ENCODE measurements at places on chromosomes 3 and 15. TPM values are rescaled to one million over a fixed set of nuclear protein-coding genes. Genes with fewer than 3 reads are reported as not detected.

The C3orf20 gene
- not detected for total RNA-seq

The ESYT3 gene
- total RNA-seq = 0.16 TPM

The TAGLN3 gene
- not detected for total RNA-seq

The SLC12A8 gene
- 24.9 TPM for total RNA-seq

The ALS2CL gene
- total RNA-seq = 5.4 TPM

The GANC gene
- 11.7 TPM for total RNA-seq

The XCR1 gene
- total RNA-seq = not detected

The PEX5L gene
- total RNA-seq = 0.12 TPM

The ASB14 gene
- not detected for total RNA-seq

The GPR176 gene
- 60.0 TPM for total RNA-seq

The DAZL gene
- not detected for total RNA-seq

The ZNF860 gene
- total RNA-seq = 2.3 TPM

- DNase-seq = no peak
These were observed 61.0 kb upstream of the RYK start for GRCh38 chr3:134311693-134312071.

GRCh38 chr3:69328103-69328962 lies 57.6 kb downstream of the FRMD4B start:
- no peak for DNase-seq

DNA sequence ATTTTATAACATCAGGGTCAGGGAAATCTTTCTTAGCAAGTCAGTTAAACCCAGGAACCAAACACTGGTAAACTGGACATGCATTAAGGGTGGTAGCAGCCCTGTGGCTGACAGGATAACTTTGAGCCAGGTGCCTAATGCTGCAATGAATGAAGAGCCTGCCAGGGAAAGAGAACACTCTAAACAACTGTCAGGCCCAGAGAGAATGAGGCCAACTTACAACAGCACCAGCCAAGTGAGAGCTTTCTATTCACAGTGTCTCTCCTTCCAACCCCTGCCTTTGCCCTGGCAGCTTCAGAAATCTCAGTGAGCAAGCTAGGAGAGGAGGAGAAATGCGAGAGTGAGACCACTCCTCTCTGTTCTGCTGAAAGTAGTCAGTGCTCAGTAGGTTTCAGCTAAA lies 50.4 kb upstream of the ATP2C1 start:
- no peak for DNase-seq

GRCh38 chr15:38231436-38231835 lies 21.2 kb upstream of the SPRED1 start:
- no peak for DNase-seq

GRCh38 chr3:130395916-130396315 lies 50.4 kb downstream of the COL6A5 start:
- DNase-seq = peak; percentile 91

DNA sequence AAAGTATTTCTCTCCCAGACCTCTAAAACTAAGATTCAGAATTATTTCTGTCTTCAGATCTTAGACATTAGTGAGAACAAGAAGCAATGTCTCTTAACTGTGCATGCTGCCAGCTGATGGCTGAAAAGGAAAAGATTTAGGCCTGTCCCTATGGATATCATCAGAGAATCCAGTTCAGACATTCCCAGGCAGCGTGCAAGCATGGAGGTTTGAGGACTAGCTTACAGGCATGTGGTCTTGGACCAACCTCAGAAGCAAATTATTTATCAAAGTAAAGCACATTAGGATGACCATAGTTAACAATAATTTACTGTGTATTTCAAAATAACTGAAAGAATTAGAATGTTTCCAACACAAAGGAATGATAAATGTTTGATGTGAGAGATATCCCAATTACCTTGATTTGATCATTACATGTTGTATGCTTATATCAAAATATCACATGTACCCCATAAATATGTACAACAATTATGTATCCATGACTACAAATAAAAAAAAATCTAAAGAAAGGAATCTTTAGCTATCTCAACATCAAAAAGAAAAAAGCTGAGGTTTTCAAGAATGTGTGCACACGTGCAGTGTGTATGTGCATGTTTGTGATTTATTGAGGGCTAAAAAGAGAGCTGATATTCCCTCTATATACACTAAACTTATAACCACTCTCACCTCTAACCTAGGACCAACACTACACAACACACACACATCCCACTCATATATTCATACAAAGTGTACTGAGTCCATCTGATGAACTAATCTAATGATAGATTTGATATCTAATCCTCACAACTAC lies 108.9 kb upstream of the THBS1 start:
- no peak for DNase-seq

- no peak for DNase-seq
These were observed 57.5 kb upstream of the PRR23E start for GRCh38 chr3:127135241-127136023.

DNA sequence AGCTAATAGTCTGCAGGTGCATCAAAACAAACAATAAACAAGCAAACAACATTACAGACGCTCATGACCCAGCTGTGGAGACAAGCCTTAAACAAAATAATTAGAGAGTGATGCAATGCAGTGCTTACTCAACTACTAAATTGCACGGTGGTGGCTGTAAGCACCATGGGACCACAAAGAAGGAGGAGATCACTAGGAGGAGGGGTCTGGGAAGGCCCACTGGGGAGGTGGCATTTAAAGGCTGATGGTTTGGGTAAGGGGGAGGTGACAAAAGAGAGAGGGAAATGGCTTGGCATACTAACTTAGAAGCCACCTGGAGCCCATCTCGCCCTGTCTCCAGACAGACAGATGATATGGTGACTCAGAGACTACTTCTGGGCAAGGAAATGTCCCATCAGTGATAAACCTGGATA lies 516.7 kb downstream of the FOXP1 start:
- DNase-seq = peak; percentile 46

- DNase-seq = no peak
These were observed 198.4 kb downstream of the ATP10A start for GRCh38 chr15:25664761-25665160.

- no peak for DNase-seq
These were observed 275.6 kb downstream of the RAP2B start for GRCh38 chr3:153437666-153438065.

DNA sequence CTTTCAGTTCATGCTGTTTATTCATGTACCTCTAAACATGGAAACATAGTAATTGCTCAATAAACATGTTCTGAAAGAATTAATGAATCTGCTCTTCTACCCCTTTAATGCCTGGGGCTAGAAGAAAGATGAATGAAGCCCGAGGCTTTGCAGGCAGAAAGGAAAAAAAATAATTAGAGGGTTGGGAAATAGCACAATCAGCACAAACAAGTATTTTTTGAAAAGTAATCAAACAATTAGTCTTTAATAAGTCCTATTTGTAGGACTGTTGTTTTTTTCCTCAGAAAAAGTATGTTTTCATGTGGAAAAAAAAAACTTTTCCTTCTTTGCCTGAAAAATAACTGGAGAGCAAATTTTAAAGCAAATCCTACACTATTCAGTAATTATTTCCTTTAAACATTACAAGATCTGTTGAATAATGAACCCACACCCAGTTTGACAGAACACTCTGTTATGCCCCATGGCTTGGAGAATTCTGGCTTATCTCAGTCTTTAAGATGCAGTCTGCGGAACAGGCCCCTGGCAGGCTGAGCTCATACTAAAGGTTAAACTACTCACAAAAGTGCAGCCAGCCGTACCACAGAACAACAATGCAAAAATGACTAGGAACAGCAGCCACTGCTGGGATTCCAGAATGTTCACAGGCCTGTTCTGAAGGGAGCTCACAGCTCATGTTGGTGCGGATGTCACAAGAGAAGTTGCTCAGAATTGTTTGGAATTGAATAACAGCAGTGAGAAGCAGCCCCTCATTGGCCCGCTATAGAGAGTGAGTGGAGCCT lies 79.2 kb downstream of the ABI3BP start:
- no peak for DNase-seq

GRCh38 chr3:4722103-4722502 lies 229.0 kb downstream of the ITPR1 start:
- peak; percentile 91 for DNase-seq

GRCh38 chr3:183635107-183635430 lies 354 bp upstream of the KLHL24 start:
- no peak for DNase-seq

GRCh38 chr3:31688984-31689383 lies 156.3 kb downstream of the STT3B start:
- no peak for DNase-seq

- DNase-seq = peak; percentile 18
These were observed 54.3 kb upstream of the AGTR1 start for GRCh38 chr3:148643389-148643840.

- DNase-seq = no peak
These were observed 28.0 kb downstream of the MB21D2 start for GRCh38 chr3:192889679-192890078.

DNA sequence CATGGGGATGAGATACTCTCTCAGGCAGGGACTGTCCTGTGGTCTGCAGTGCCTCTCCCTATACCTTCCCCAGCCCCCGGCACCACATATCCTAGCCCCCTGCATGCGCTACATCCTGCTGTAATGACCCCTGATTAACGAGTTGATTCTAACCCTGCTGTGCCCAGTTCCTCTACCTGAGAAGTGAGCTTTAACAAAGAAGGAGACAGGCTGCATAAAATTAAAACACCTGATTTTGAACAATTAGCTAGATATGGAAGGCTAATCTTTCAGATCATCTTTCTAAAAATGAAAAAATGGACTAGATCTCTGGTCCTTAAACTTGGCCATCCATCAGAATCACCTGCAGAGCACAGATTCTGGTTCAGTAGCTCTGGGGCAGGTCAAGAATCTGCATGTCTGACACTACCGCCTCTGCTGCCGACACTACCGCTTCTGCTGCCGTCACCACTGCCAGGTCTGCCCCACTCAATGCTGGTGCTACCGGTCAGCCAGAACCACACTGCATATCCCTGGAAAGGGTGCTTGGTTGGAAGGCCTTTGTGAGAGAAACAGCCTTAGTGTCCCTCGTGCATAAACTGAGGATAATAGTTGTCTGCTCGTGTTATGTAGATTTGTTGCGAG lies 33.6 kb upstream of the ZBTB38 start:
- no peak for DNase-seq

- DNase-seq = no peak
These were observed 6.0 kb upstream of the TMEM87A start for GRCh38 chr15:42279234-42279723.

- DNase-seq = peak; percentile 25
These were observed 203.5 kb downstream of the RSRC1 start for GRCh38 chr3:158313338-158313927.

GRCh38 chr3:120795959-120796358 lies 53.4 kb downstream of the GTF2E1 start:
- DNase-seq = no peak

GRCh38 chr15:40286794-40287193 lies 3.9 kb upstream of the ANKRD63 start:
- no peak for DNase-seq

GRCh38 chr3:112585782-112586181 lies 23.9 kb downstream of the SLC35A5 start:
- DNase-seq = no peak

DNA sequence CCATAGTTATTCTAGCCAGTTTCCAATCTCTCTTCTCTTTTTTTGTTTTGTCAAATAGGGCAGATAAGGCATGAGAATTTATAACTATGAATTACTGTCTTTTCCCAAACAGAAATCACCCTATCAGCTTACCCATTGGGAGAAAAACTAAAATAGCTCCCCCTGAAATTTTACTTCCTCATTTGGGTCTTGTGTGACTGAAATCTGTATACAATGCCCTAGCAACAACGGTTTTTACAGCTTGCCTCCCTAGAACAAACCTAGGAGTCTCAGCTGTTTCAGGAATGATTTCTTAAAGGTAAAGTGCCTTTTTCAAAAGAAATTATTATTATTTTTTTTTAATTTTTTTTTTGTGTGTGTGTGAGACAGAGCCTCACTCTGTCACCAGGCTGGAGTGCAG lies 56.8 kb downstream of the CD86 start:
- DNase-seq = no peak

- DNase-seq = peak; percentile 81
These were observed 1.2 kb downstream of the HRH1 start for GRCh38 chr3:11155341-11156025.

DNA sequence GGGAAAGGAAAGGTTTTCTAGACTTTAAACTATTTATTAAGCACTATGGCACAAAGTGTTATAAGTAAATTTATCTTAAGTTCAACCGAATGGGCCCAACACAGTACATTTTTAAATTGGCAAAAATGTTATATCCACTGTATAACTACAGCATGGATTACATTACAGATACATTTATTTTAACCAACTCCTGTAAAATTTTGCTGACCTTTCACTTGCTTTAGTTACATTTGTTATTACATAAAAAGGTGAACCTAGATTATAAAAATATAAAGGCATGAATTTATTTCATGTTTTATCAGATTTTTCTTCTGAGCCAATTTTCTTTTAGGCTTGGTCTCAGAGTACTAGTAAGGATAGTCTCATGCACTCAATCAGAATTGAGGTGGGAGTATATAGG lies 221.9 kb upstream of the GBE1 start:
- no peak for DNase-seq

GRCh38 chr3:14785207-14786155 lies 33.3 kb upstream of the FGD5 start:
- DNase-seq = no peak

- no peak for DNase-seq
These were observed 122.2 kb downstream of the EEFSEC start for GRCh38 chr3:128275316-128276145.

GRCh38 chr15:92797168-92798052 lies 102.7 kb upstream of the CHD2 start:
- DNase-seq = peak; percentile 76

GRCh38 chr3:26653811-26654425 lies 31.3 kb downstream of the LRRC3B start:
- DNase-seq = no peak

DNA sequence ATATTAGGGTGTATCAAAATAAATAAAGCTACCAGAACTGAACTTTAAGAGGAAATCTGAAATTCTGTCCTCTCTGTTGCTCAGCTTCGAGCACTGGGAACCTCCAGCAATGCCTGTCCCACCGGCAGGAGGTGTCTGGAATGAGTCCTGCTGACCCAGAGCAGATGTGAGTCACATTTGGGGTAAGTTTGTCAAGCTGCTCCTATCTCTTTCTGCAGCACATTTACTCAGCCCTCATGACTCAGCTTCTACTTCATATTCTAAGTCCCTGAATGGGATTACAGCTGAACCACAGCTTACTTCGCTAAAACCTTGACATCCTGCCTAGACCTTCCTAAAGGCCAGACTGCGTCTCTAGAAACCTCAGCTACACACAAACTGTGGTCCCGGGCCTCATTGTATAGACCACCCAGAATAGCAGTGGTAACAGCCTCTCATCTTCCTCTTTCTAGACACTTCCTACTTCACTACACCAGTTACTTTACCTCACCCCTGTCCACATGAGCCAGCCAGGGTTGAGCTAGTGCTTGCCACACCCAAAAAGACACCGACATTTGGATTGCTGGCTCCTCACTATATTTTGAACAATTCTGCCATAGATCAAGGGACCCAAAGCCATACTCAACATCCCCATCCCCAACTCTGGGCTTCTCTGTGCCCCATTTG lies 109.6 kb upstream of the TMCO5A start:
- DNase-seq = peak; percentile 88

- no peak for DNase-seq
These were observed 32.8 kb upstream of the SMAD3 start for GRCh38 chr15:67032608-67033007.
